ENCODE measurements at places on chromosomes 7 and 10.

- DNase-seq: no peak
These were observed 53.4 kb downstream of the PWWP2B start for GRCh38 chr10:132450466-132450824.

DNA sequence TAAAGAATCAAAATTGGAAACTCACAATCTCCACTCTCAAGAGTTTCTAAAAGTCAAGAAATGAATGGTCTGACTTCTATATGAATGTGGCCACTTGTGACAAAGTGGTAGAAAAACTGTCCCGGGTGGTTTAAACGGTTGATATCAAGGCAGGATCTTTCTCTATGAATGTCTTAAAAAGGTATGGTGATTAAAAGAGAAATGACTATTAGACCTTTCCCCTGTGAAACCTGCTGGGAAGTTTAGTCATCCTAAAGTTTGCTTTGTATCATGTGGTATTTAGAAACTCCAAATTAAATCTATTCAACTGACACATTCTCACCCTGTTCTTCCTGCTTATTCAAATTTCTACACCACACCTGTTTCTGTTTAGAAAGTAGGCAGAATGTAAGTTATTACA, 492.5 kb downstream of the XPNPEP1 start:
- no peak for DNase-seq

DNA sequence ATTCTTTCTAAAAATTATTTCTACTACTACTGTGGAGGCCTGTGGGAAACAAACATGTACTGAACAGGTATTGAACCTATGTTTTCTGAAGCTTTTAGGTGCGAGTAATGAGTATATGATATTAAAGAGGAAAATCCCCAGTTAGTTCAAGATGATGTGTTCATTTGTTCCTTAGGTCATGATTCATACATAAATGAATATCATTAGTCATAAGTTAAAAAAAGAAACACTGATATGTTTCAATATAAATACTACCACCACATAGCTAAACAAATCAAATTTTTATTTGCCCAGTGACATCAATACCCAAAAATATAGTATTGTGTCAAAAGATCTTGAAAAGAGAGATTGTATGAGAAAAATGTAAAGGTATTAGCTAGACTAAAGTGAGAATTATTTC, 210.7 kb upstream of the GNAI1 start:
- no peak for DNase-seq

- DNase-seq: no peak
These were observed 117.8 kb downstream of the THSD7A start for GRCh38 chr7:11714205-11714604.

- DNase-seq: no peak
These were observed 328.5 kb upstream of the AUTS2 start for GRCh38 chr7:69269806-69270205.

GRCh38 chr10:114655671-114656070, 2.4 kb downstream of the ABLIM1 start:
- no peak for DNase-seq

- DNase-seq: no peak
These were observed 287.6 kb downstream of the SORCS3 start for GRCh38 chr10:104928734-104929133.

DNA sequence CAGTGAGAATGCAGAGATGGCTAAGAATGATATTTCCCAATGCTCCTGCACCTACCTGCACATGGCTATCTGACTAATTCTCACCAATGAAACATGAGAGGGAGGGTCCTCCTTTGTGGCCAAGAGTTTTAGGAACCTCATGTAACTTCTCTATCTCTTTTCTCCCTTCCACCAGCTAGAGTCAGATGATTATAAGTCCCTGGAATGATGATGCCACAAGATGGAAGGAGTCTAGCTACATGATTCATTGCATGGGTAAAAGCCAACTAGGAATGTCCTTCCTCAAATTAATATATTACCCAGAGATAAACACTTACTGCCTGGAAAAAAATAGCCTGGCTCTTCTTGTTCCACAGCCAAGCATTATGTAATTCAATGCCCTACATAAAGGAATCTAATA, 55.1 kb upstream of the AASS start:
- no peak for DNase-seq
